SJSA1 (cell line): ENCODE measurements at places on chromosomes 7 and 10.

DNA sequence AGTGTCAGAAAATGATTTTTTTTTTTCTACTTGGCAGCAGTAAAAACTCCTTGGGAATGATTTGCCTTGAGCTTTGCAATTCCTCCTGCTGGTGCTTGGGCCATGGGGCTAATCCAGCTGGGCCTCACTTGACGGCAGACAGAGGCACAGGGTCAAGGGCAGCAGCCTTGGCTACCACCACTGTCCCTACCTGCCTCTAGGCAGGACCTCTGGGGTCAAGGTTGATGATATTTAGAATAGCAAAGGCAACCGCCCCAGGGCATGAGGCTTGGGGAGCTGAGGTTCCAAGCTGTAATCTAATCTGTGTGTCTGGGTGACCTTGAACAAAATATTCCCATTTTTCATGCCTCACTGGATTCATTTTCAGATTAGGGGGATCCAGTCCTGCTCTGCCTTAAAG, 327.4 kb downstream of the PLXNA4 start:
- DNase-seq = no peak

GRCh38 chr7:80392229-80393169, 119.4 kb downstream of the GNAT3 start:
- DNase-seq = no peak

- DNase-seq = no peak
These were observed 10.7 kb downstream of the FOXL3 start for GRCh38 chr7:300546-301290.

- no peak for DNase-seq
These were observed 65.9 kb upstream of the KCND2 start for GRCh38 chr7:120207037-120207436.

GRCh38 chr7:20407585-20408466, 77.1 kb downstream of the ITGB8 start:
- no peak for DNase-seq

- no peak for DNase-seq
These were observed 141.5 kb downstream of the CUBN start for GRCh38 chr10:16987976-16988610.

- no peak for DNase-seq
These were observed 129.5 kb downstream of the KLF6 start for GRCh38 chr10:3655528-3655927.

DNA sequence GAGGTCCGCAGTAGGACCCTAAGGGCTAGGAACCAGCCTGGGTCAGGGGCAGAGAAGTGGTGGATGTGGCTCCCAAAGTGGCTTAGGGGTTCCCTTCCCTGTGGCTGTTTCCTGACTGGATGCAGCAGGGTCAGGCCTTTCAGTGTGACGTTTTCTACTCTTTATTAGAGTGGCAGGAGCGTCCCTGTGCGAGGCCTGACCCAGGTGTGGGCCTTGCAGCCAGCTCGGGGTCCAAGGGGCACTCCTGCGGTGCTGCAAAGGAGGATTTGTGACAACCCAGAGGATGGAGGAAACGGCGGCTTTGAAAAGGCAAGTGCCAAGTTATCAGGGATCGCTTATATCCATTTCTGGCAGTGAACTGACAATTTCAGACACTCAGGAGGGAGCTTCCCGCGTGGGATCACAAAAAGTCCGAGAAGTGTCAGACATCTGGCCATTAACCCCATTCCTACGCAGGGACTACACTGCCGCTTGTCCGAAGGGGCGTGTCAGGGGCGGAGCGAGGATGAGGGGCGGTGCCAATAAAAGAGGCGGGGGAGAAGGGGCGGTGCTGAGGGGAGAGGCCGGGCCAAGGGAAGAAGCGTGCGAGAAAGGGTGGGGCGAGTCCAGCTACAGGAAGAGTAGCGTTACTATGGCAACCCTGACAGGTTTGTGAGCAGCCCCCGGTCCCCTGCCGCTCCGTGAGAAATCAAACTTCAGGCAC, 98.8 kb upstream of the ZNF722 start:
- no peak for DNase-seq

DNA sequence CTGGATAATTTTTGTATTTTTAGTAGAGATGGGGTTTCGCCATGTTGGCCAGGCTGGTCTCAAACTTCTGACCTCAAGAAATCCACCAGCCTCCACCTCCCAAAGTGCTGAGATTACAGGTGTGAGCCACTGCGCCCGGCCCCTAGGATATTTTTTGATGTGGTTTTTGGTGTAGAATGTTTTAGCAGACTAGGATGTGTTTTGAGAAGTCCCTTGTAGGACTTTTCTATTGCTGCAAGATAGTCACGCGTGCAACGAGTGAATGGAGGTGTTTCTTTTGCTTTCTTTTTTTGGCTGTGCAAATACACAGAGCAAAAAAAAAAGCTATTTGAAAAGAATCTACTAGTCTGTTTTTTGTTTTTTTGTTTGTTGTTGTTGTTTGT, 29.8 kb upstream of the KLF6 start:
- DNase-seq = no peak

DNA sequence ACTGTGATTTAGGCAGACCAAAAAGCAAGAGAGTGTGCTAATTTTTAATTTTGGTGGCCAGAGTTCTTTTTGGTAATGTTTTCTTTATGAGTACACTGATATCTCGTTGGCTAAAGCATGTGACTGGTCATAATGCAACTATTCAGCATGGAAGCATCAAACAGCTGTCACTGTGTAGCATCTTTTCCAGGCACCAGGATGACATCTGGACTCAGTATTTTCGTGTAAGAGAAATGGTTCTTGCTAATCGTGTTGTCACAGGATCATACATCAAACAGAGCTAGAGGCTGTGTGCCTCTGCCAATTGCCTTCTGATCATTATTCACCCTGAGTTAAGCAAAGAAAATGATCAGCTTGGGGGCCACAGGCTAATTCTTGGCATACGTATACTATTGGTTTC, 118.9 kb downstream of the SND1 start:
- no peak for DNase-seq

- no peak for DNase-seq
These were observed 68.7 kb downstream of the EGFR start for GRCh38 chr7:55087521-55087961.

DNA sequence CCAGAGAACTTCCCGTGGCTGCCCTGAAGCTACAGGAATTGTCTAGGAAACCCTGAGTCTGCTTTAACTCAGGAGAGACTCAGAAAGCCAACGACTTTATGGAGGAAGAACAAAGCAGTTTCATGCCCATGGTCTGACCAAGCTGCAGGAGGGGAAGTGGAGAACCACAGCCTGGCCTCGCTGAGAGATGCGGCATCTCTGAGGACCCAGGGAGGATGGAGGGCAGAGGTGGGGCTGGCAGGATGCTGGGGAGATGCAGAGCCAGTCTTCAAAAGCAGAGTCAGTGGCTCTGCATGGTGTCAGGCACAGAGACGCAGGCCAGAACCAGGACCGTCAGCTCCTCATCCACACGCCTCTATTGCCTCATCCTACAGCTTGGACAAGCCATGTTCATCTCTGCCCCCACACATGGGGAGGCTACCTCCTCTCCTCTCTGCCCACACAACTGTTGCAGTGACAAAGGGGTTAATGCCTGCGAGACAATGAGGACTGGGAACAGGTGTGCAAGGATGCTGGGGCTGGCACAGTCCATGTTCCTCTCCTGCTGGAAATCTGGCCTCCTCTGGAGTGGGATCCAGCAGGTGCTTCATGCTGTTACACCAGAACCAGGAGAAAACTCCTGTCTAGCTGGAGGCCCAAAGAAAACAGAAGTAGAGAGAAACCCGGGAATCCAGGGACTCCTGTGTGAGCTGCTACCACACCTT, 267.0 kb downstream of the PLXNA4 start:
- DNase-seq = no peak
